Cortex of kidney (tissue), 1 donor: ENCODE measurements at places on chromosomes 5 and 9.

DNA sequence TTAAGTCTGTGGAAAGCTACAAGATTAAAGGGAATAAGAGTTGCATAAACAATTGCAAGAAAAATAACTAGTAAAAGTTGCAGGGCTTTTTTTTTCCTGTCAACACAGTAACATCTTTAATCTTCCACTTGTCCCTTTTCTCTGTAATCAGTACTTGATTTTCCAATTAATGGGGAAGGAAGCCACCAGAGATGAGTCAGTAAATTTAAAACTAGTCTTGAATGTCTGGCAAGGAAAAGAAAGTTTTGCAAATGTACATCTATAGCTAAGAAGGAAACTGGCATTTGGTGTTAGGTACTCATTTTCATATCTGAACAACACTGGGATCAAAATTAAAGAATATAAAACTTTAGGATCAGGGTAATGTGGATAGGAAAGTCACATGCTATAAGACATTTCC lies 17.1 kb downstream of the DAP start:
- DNase-seq = no peak

- no peak for DNase-seq
Measured at GRCh38 chr5:88676637-88677375, 206.2 kb downstream of the MEF2C start.

- DNase-seq = no peak
Measured at GRCh38 chr9:131734165-131734610, 5.7 kb downstream of the RAPGEF1 start.

DNA sequence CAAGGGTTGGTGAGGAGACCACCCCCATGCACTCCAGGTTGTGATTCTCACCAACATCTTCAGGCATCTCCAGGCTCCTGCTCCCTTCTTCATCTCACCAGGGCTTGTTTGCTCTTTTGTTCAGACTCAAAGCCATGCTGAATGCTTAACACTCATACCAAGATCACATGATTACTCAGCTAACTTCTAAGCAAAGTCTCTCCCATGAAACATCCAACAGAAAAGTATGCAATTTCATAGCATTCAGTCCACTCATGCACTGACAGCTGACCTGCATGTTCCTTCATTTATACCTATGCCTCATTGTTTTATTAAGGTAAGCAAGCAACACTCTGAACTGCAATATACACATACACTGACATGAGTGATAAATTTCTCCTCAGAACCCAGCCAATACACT lies 69.0 kb downstream of the SHC3 start:
- no peak for DNase-seq

- DNase-seq = no peak
Measured at GRCh38 chr9:130732136-130732535, 38.6 kb downstream of the EXOSC2 start.
